ENCODE measurements at places on chromosomes 5 and 9.

DNA sequence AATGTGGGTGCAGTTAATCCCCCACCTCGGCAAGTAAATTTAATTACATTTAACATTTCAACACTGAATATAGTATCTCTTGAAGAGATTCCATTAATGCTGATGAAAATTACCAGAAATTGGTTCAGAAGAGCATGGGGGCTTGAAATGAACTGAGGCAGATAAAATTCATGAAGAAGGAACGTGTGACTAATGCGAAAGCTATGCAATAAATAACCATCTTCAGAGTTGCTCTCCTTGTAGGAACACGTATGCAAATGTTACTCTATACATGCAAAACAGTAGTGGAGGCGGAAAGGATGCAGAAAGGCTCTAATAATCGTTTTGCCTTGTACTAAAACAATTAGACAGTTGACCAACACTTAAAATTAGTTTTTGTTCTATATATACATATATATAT, 320.2 kb downstream of the CTNND2 start:
- no peak for DNase-seq

- DNase-seq = no peak
These were observed 191.0 kb downstream of the NTRK2 start for GRCh38 chr9:84860249-84861115.

GRCh38 chr5:83474161-83474796, 2.7 kb downstream of the VCAN start:
- no peak for DNase-seq

DNA sequence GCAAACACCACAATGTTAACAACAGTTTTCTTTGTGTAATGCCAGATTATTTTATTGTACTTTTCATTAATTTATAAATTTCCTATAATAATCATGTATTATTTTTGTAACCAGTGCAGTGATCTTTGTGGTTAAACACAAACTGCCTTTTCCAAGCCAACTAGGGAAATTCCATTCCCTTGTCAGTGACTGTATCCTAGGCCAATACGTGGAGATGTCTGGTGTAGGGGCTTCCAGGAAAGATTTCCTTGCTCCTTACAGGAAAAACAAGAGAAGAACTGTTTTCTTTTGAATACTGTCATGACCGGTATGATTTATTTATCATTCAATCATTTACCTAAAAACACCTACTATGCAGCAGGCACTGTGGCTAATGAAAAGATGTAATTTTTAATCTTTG, 31.4 kb downstream of the FANCC start:
- DNase-seq = peak; percentile 23

DNA sequence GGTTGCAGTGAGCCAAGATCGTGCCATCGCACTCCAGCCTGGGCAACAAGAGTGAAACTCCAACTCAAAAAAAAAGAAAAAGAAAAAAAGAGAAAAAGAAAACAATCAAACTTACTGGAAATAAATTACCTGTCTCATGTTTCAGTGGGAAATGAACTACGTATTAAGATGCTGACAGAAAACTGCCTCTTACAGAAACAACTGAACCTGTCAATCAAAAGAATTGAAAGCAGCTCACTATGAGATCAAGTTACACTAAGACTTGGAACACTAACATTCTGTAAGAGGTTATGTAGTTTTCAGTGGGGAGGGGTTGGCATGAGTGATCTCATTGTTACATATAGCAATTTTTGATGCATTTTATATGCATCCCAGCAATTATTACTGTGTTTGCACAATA, 64.4 kb upstream of the SPATA31E1 start:
- no peak for DNase-seq

- peak; percentile 47 for DNase-seq
These were observed 18.9 kb downstream of the MARCHF11 start for GRCh38 chr5:16160706-16161105.

- DNase-seq = no peak
These were observed 51.7 kb upstream of the TUT7 start for GRCh38 chr9:86405926-86406325.

- no peak for DNase-seq
These were observed 91.5 kb downstream of the WDR41 start for GRCh38 chr5:77400645-77401044.

DNA sequence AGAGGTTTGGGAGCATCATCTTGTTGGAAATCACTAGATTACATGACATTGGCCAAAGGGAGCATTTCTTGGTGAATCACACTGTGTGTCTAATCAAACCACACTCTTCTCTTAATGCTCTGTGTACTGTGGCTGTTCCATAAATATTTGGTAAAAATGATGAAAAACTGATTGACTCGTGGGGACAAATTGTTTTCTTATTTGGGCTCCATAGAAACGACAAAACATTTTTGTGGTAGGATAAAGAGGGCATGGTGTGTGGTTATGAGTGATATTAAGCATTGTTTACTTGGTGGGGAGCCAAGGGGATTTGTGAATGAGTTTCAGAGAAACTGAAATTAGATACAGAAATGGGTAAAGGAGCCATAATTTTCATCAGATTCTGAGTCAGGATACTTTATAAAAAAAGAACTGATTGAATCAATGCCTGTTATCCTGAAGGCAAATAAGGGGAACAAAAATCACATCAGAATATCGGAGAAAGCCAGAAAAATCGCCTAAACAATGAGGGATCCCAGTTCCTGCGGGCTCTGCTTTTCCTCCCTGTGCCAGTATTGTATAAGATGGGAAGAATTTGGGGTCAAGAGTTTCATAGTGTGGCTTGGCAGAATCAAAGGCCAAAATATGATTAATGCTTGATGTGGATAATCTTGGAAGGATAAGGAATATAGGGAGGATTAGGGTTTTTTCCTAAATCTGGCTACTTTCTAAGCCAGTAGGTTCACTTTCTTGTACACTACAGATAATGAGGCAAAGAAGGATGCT, 33.3 kb downstream of the FBXL7 start:
- DNase-seq = peak; percentile 16

GRCh38 chr5:3393920-3394597, 201.6 kb upstream of the IRX1 start:
- no peak for DNase-seq

- no peak for DNase-seq
These were observed 248.0 kb downstream of the NTRK2 start for GRCh38 chr9:84917366-84918070.

DNA sequence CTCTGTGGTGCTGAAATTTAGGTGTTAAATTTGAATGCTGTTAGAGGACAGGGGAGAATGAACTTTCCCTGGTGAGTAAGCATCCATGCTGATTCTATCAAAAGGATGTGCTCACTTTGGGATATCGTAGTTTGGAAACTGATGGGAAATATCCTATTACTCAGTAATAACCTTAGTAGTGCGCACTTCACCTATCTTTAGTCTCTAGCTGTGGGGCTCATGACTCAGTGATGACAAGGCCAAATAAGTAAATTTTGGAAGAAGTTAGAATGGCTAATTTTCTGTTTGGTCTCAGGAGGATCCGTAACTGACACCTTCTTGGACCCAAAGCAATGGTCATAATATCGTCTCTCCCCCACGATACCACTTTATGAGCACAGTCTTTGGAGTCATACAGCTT, 448.4 kb downstream of the PSAT1 start:
- DNase-seq = no peak

- no peak for DNase-seq
These were observed 746 bp downstream of the NKX2-5 start for GRCh38 chr5:173234129-173234790.
